ENCODE measurements at places on chromosomes 2 and 18. TPM values are rescaled to one million over a fixed set of nuclear protein-coding genes. Genes with fewer than 3 reads are reported as not detected.

Gene TRIM54
- 1.2 TPM for total RNA-seq

Gene ALPP
- 18.1 TPM for total RNA-seq

Gene SIX3
- total RNA-seq, result 4.1 TPM

Gene MARCO
- total RNA-seq, result not detected

Gene UBE2E3
- 82.8 TPM for total RNA-seq

Data from A549 treated with AZD2906 at 1 μM for 4 hours (cell line).